ENCODE measurements at places on chromosomes 11 and 22. TPM values are rescaled to one million over a fixed set of nuclear protein-coding genes. Genes with fewer than 3 reads are reported as not detected.

PLET1 gene
- total RNA-seq = not detected

ANO5 gene
- 14.3 TPM for total RNA-seq

RAB36 gene
- 1.0 TPM for total RNA-seq

DNA sequence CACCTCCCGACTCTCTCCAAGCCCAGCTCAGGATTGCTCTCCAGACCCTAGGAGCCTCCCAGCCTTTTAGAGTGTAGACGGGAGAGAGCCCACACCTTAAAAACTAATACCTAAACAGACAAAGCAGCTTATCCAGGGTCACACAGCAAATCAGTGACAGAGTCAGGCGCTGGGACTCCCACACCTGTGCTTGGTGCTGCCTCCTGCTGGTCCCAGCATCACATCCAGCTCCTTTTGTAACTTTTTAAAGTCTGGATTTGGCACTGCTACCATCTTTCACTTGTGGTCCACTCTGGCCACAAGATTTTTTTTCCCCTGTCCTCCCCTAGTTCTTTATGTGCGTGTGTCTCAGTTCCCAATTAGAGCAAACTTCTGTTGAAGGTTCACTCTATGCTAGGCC lies 4.7 kb downstream of the ANO1 start:
- no peaks in the 10 kb centered on the region for H3K36me3 ChIP-seq
- H3K27me3 ChIP-seq = peaks cover 42% of the 10 kb centered on the region
- H3K27ac ChIP-seq = no peak overlapping the region
- no peak for DNase-seq
- peaks cover 2% of the 10 kb centered on the region for H3K4me1 ChIP-seq

DNA sequence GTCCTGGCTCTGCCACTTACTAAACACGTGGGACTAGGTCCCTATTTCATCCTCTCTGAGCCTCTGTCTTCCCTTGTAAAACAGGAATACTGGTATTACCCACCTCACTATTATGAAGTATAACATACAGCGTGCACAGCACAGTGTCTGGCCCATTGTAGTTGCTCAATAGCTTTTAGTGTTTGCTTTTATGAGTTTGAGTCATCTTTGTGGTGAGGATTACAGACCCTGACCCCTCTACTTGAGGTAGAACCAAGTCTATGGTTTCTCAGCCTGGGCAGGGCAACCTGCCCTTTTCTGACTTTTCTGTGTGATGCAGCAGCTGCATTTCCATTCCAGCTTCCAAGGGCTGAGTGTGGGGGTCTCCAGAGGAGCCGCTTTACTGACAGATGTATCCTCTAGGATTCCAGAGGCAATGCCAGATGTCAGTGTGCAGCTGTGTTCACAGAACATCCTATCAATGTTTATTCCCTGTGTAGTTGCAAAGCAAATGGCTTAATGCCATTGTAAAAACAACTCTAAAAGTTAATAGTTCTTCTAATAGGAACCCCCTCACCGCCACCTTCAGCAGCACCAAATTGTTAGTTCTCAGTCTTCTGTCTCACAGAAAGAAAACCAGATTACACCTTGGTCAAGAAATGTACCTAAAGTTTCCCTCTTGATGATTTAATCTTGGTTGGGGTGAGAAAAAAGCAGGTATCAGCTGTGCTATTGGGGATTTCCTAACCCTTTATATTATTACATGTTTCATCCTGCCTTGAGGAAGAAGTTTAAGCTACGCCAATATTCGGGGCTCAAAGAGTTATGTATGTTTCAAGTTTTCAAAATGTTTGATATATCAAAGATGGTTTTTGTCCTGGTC lies 16.8 kb downstream of the PRR5L start:
- no peak overlapping the region for H3K4me3 ChIP-seq
- peaks cover 18% of the 10 kb centered on the region for H3K4me1 ChIP-seq
- no peaks in the 10 kb centered on the region for H3K36me3 ChIP-seq
- DNase-seq = peak; percentile 90
- H3K27me3 ChIP-seq = no peaks in the 10 kb centered on the region
- no peak overlapping the region for H3K27ac ChIP-seq

DNA sequence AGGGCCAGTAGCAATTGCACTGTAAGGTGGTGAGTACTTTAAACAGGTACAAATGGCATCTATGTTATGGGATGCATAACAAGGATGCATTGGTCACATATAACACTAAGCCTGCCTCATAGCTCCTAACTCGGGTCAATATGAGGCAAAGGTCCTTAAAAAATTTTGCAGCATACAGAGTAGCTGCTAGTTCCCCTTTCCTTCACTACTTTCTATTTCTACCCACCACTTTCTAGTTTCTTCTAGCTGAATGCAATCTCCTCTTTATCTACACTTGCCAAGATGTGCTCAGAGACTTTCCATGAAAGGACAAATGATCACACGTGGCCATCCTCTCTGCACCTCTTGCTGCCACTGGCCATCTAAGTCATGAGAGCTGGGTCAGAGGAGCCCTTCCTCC lies 9.8 kb downstream of the OR51F2 start:
- H3K4me3 ChIP-seq = no peak overlapping the region
- H3K36me3 ChIP-seq = no peaks in the 10 kb centered on the region
- H3K27me3 ChIP-seq = no peaks in the 10 kb centered on the region
- no peaks in the 10 kb centered on the region for H3K4me1 ChIP-seq
- H3K27ac ChIP-seq = no peak overlapping the region

DNA sequence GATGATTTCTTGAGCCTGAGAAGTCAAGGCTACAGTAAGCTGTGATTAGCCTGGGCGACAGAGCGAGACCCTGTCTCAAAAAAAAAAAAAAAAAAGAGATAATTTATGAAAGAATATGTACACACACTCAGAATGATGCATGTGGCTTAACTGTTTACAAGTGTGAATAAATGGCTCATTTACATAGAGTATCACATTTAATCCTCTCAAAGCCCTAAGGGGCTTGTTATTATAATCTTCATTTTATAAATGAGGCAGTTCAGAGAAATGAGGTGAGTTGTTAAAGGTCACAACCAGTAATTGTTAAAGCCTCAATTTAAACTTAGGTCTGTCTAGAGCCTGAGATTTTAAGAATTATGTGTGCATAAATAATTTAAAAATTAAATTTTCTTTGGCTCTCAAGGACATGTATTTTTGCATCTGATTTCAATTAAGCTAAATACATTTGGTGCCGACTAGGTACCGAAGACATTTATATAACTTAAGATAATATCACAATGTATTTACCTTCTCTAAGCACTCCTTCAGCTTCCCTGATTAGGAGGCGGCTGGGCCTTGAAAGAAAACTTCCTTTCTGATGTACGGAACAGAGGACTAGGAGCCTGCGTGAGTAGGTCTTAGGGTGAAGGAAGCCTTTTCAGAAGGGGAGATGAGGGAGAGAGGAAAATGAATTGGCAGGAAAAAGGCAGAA lies 28.5 kb upstream of the DDX6 start:
- H3K36me3 ChIP-seq = no peaks in the 10 kb centered on the region
- H3K4me1 ChIP-seq = peaks cover 6% of the 10 kb centered on the region
- H3K27me3 ChIP-seq = no peaks in the 10 kb centered on the region
- no peak overlapping the region for H3K27ac ChIP-seq
- no peak for DNase-seq

GRCh38 chr22:22870577-22871404 lies 16.8 kb upstream of the IGLL5 start:
- no peak overlapping the region for H3K27ac ChIP-seq
- no peak for DNase-seq
- H3K27me3 ChIP-seq = peaks cover 17% of the 10 kb centered on the region
- H3K4me3 ChIP-seq = no peak overlapping the region
- H3K4me1 ChIP-seq = peaks cover 14% of the 10 kb centered on the region

- no peak overlapping the region for H3K27ac ChIP-seq
- H3K4me1 ChIP-seq = no peaks in the 10 kb centered on the region
- no peak overlapping the region for H3K4me3 ChIP-seq
- DNase-seq = peak; percentile 41
These were observed 121.5 kb downstream of the CHST1 start for GRCh38 chr11:45543808-45544422.

GRCh38 chr11:3685923-3686322 lies 14.7 kb upstream of the CHRNA10 start:
- no peaks in the 10 kb centered on the region for H3K27me3 ChIP-seq
- H3K4me3 ChIP-seq = no peak overlapping the region
- no peaks in the 10 kb centered on the region for H3K4me1 ChIP-seq
- H3K27ac ChIP-seq = no peak overlapping the region
- DNase-seq = no peak

DNA sequence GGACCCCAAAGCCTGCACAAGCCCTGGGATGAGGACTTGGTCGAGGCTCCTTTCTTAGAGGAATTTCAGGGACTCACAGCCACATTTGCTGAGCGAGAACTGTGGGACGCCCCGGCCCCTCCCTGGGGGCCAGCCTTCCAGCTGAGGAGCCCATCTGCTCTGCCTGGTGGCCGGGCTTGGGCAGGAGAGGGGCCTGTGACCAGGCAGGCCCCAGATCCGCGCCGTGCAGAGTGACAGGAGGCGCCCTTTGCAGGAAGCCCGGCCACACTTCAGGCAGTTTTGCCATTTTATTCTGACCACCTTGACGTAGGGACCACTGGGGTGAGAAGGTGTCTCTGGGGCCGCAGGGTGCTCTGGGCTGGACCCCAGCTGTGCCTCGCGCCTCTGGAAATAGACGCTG lies 35.6 kb downstream of the TPCN2 start:
- H3K4me3 ChIP-seq = no peak overlapping the region
- H3K36me3 ChIP-seq = peaks cover 60% of the 10 kb centered on the region
- no peak for DNase-seq
- no peak overlapping the region for H3K27ac ChIP-seq
- peaks cover 14% of the 10 kb centered on the region for H3K4me1 ChIP-seq

- H3K27me3 ChIP-seq = peaks cover 78% of the 10 kb centered on the region
- no peaks in the 10 kb centered on the region for H3K36me3 ChIP-seq
- H3K4me1 ChIP-seq = peaks cover 32% of the 10 kb centered on the region
- no peak for DNase-seq
These were observed 104.7 kb upstream of the E2F8 start for GRCh38 chr11:19345519-19345847.

DNA sequence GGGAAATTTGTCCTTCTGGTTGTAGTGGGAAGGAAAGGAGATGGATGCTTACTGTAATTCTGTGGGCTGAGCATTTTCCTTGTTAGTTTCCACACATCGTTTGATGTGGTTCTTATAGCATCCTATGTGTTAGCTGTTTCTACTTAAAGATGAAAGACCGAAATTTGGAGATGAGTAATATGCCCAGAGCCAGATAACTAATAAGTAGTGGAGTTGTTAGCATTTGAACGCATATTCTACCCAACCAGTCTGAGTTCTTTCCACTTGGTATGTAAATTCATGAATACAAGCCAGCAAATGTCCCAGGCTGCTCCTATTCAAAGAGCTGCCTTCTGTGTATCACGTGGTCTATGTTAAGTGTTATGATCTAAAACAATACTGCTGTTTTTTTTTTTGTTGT lies 14.6 kb downstream of the SPECC1L start:
- H3K27me3 ChIP-seq = no peaks in the 10 kb centered on the region
- DNase-seq = peak; percentile 54
- no peak overlapping the region for H3K4me3 ChIP-seq
- no peak overlapping the region for H3K27ac ChIP-seq
- no peaks in the 10 kb centered on the region for H3K36me3 ChIP-seq

DNA sequence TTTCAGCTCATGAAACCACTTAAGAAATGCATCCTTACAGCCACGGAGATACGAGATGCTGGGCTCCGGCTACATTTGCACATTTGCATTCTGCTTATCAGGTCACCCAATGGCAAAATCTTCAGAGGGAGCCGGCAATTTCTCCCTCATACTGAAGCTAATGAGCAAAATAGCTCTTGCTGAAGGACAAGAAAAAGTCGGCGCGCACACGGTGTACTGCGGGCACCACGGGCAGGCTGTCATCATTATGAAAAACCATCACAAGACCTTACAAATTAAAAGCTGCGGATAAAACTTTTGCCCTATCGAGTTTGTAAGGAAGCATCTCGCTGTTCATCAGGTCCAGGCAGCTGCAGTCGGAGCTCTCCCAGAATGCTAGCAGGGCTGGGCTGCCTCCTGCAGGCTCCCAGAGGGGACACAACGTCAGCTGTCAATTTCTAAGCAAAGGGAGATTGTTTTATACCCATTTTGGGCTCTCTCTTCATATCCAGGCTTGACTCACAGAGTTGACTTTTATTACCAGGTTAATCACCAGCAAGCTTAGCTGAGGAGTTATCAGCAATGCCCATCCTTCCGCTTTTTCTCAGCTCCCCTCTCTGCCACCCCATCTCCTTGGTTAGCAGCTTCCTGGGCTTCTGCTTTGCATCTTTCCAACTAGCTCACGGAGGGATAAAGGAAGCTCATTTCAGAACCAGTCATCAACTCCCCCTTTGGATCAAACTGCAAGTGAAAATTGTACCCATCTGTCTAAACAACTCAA lies 375.1 kb downstream of the OPCML start:
- peak; percentile 15 for DNase-seq
- no peaks in the 10 kb centered on the region for H3K36me3 ChIP-seq
- H3K4me3 ChIP-seq = no peak overlapping the region
- peaks cover 20% of the 10 kb centered on the region for H3K27me3 ChIP-seq
- no peaks in the 10 kb centered on the region for H3K4me1 ChIP-seq

GRCh38 chr11:3163241-3163981 lies 1.7 kb downstream of the OSBPL5 start:
- peak overlapping the region; percentile 65 for H3K4me3 ChIP-seq
- no peak overlapping the region for H3K27ac ChIP-seq
- peaks cover 73% of the 10 kb centered on the region for H3K4me1 ChIP-seq
- peak; percentile 11 for DNase-seq
- H3K36me3 ChIP-seq = no peaks in the 10 kb centered on the region

GRCh38 chr11:34349882-34350281 lies 7.9 kb downstream of the ABTB2 start:
- H3K27ac ChIP-seq = no peak overlapping the region
- H3K27me3 ChIP-seq = no peaks in the 10 kb centered on the region
- no peak for DNase-seq
- no peak overlapping the region for H3K4me3 ChIP-seq
- H3K36me3 ChIP-seq = no peaks in the 10 kb centered on the region

GRCh38 chr11:3947061-3947460 lies 91.6 kb downstream of the STIM1 start:
- H3K4me3 ChIP-seq = no peak overlapping the region
- no peaks in the 10 kb centered on the region for H3K36me3 ChIP-seq
- DNase-seq = peak; percentile 93

All from muscle of leg (tissue), 16 donors.